Fibroblast of the aortic adventitia (primary cell): ENCODE measurements at places on chromosomes 1 and 21.
A peak's percentile ranks its signal among the peaks of the same experiment; 100 is the strongest.

GRCh38 chr1:211541720-211542477, 37.1 kb downstream of the SLC30A1 start:
- DNase-seq = peak; percentile 16

GRCh38 chr21:40658311-40658710, 188.6 kb downstream of the DSCAM start:
- DNase-seq = no peak

DNA sequence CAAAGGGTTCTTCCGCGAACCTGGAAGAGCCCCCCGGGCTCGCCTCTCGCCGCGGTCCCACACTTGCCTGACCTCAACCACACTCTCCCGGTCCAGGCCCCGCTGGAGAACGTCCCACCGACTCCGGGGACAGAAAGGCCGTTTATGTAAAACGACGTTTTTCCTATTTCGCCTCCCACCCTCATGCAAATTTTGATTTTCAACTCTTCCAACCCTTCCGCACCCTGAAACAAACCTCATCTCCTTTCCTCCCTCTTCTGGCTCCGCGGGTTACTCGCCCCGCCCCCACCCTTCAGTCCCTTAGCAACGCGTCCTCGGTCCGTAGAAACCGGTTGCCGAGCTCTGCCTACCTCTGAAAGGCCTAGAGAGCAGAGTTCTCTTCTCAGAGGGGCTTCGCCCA, at the start of gene C1orf141:
TSS of gene C1orf141 (minus strand) at position 276 of the 400 bp plus-strand sequence. CDS start 7,730 bp downstream, outside the sequence.
- DNase-seq = no peak

GRCh38 chr1:11407301-11407994, 71.5 kb upstream of the DISP3 start:
- DNase-seq = no peak

DNA sequence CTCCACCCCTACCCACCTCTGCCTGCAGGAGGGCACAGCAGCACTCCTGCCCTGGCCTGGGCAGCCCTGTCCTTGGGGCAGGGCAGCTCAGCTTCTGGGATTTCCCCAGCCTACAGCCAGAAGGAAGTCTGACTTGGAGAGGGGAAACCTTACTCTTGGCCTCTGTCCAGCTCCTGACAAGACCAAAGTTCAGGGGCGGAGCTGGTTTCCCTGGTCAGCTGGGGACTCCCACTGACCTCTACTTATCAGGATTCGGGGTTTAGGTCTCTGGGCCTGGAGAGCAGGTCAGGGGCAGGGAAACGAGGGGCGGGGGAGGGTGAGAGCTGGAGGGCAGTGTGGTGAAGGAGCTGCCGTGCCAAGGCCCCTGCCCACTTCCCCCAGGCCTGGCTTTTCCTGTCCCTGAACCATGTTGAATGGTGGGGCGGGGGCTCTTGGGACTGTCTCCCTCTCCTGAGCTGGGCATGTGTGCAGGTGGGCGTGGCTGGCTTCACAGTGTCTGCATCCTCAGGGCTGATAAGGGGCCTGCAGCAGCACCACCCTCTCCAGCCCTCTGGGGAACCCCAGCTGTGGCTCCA, 16.8 kb upstream of the ETV3 start:
- peak; percentile 57 for DNase-seq

- no peak for DNase-seq
Measured at GRCh38 chr1:82073071-82073470, 272.3 kb downstream of the ADGRL2 start.

GRCh38 chr1:55172272-55172671, 42.9 kb downstream of the USP24 start:
- DNase-seq = no peak

DNA sequence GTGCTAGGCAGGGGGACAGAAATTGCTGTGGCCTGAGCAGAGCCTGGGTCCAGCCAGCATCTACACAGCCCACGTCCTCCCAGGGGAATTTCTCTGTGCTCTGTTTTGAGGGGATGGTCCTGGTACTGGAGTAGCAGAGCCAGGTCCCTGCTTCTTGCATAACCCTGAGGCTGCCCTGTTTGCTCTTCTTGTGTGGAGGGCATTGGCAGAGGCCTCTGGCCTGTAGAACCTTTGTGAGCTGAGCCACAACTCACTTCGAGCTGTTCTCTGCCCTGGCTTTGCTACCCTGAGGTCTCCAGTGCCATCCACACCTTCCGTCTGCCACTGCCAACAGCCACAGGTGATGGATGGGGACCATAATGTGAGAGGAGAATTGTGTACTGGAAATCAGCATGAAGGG, 101.9 kb downstream of the KCNJ15 start:
- DNase-seq = no peak

DNA sequence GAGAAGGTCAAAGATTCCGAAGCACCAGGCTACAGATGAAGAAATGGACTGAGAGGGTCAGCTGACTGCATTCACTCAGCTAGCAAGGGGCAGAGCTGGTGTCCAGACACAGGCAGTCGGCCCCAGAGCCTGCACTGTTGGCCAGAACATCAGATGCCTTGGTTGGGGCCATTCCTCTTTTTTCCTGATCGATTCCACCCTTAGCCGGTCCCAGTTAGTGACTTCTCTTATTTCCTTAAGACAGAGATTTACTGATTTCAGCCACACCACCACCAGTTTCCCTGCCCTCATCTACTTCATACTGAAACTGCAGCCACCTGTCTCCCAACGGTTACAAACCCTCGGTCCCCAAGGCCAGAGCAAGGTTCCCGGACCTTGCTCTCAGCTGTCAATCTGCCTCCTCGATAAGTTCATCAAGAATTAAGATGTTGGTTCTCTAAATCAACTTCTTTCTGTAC, 11.5 kb downstream of the CD58 start:
- DNase-seq = no peak

DNA sequence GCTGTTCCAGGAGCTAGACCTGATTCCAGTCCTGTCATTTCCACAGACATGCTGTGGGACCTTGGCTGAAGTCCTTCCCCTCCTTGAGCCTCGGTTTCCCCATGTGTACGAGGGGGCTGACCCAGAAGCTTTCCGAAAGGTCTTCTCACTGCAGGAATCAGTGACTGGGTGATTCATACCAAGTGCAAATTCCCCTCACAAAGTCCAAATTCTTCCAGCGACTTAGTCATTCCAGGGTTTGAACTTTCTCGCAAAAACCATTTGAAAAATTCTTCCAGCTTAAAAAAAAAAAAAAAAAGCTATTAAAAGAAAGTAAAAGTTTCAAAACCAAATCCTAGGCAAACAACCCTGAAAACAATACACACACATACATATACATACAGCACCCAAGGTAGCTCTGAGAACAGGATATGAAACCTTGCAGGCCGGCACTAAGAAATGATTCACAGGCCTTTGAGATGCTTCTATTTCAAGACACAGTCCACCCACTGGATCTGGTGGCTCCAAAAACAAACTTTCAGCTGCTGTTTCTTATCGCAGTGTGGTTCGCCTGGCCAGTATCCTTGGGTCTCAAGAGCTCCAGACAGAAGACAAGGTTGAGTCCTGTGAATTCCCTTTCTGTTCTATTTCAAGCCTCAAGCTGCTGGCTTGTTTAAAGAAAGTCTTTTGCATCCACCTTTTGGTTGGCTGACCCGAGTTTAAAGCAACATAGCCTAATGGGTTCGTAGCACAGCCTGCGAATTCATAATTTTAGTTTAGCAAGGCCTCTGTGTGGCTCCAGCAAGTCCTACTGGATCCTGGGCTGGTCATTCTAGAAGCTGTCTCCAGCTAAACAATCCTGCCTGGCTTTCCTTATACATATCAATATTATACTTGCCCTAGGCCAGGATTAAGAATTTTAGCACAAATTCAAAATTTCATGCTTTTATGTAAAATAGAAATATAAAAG, 18.0 kb upstream of the ID3 start:
- peak; percentile 97 for DNase-seq

DNA sequence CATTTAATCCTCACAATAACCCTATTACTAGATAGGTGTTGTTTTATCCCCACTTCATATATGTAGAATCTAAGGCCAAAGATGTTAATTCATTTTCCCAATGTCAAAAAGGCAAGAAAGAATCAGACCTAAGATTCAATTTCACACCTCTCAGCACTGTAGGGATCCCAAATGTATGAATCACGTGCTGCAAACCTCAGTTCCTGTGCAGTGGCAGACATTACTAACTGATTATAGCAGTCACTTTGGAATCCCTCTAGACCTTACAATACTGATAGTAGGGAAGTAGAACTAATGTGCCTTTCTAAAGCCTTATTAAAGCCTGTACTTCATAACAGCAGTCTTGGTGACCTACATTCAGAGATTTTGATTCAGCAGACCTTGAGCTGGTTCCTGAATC, 2.3 kb downstream of the C1orf87 start:
- peak; percentile 14 for DNase-seq

- DNase-seq = no peak
Measured at GRCh38 chr21:32392299-32392879, 423 bp downstream of the URB1 start.

- DNase-seq = no peak
Measured at GRCh38 chr1:17045150-17045549, 8.7 kb downstream of the SDHB start.

- no peak for DNase-seq
Measured at GRCh38 chr1:34847094-34847493, 12.5 kb downstream of the SMIM12 start.

DNA sequence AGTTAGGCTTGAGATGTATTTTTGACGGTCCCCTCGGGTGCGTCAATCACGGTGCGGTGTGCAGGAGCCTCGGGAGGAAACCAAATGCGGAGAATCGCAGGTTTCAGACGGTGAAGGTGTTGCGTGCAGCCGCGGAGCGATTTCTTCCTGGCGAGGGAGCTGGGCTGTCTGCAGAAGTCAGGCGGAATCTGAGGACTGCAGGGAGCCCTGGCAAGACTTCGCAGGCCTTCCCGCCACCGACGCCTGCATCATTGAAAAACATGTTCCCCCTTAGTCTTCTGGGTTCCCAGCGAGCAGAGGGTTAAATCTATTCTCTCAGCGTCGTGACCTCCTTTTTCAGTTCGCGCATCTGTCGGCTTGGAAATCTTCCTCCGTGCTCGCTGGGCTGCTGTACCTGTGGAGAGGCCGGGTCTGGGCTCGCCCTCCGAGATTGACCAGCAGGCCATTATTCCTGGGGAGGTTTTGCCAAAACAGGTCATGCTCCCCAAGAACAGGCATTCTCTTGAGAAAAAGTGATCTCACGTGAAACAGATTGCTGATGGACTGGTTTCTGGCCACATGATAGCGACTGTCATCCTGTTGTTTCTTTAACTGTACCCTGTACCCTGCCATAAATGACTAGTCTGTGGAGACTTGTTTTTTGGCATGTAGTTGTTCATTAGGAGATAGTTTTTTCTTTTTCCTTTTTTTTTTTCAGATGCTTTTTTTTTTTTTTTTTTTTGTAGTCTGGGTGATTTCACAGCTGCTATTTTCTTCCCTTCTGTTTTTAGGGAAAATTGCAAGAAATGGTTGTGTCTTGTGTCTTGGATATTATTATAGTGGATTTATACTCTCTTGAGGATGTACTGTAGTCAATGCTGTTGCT, 894 bp downstream of the EPB41 start:
- DNase-seq = peak; percentile 29

GRCh38 chr1:89095737-89096136, 30.2 kb downstream of the GBP2 start:
- no peak for DNase-seq

GRCh38 chr1:37073854-37074379, 39.6 kb upstream of the GRIK3 start:
- no peak for DNase-seq

GRCh38 chr1:19222979-19223824, 13.1 kb upstream of the UBR4 start:
- DNase-seq = no peak

DNA sequence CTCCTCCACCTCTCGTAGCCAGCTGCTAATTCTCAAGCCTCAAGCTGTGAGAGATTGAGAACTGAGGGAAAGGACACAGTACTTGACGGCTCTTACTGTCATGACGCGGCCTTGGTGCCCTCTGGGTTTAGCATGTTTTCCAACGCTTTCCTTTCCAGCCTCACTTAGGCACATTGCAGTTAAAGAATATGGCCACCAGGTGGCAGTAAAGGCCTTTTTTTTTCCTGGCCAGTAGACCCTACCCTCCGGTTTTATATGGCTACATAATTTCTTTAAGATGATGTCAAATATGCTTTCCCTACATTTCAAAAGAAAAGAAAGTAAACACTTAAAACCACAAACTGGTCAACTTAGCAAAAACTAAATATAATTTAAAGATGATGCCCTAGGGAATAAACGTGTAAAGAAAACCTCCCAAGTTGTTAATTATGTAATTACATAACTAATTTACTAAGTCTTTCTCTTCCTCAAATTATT, 56.8 kb upstream of the PRDX6 start:
- DNase-seq = peak; percentile 88

DNA sequence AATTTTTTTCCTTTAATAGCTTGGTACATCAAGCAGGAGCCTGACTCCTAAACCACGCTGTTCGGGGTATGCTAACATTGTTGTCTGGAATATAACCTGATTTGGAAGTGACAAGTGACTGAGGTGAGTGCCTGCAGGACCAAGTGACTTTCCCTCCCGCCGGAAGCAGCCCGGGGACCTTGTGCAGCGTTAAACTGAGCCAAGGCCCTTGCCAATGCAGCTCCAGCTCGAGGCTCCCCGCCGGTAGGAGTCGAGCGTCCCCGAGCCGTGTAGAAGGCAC, 716 bp upstream of the MTARC1 start:
- no peak for DNase-seq

GRCh38 chr1:101849356-101849755, 147.4 kb downstream of the OLFM3 start:
- no peak for DNase-seq

- DNase-seq = no peak
Measured at GRCh38 chr1:211606332-211606913, 27.5 kb upstream of the SLC30A1 start.

- no peak for DNase-seq
Measured at GRCh38 chr1:156608981-156609380, 7.7 kb upstream of the GPATCH4 start.

DNA sequence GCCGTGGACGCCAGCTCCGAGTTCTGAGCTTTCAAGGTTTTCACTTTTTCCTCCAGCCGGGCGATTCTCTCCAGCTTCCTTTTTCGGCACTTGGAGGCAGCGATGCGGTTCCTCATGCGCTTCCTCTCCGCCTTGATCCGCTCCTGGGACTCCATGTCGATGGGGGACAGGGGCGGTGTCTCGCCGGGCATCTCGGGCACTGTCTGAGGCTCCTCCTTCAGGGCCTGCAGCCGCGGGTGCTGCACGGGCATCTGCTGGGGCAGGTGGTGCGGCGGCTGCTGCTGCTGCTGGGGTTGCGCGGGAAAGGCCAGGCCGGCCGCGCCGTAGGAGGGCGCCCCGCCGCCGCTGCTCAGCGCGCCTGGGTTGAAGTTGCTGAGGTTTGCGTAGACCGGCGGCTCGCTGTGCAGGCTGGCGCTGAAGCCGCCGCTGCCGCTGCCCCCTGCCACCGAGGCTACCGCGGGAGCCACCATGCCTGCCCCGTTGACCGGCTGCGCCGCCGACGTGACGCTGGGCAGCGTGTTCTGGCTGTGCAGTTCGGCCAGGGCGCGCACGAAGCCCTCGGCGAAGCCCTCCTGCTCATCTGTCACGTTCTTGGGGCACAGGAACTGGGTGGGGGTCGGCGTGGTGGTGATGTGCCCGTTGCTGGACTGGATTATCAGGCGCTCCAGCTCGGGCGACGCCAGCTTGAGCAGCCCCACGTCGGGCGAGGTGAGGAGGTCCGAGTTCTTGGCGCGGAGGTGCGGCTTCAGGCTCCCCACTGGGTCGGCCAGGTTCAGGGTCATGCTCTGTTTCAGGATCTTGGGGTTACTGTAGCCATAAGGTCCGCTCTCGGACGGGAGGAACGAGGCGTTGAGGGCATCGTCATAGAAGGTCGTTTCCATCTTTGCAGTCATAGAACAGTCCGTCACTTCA, 1.4 kb downstream of the JUN start:
- peak; percentile 41 for DNase-seq

- no peak for DNase-seq
Measured at GRCh38 chr1:153791648-153792253, 16.5 kb downstream of the SLC27A3 start.

- no peak for DNase-seq
Measured at GRCh38 chr1:87720561-87720960, 391.9 kb downstream of the LMO4 start.

GRCh38 chr1:244395965-244396364, 55.7 kb downstream of the ADSS2 start:
- DNase-seq = no peak
